Inflammatory macrophage treated with lipopolysaccharide for 1 hour (primary cell): ENCODE measurements at places on chromosomes 7 and 10.

DNA sequence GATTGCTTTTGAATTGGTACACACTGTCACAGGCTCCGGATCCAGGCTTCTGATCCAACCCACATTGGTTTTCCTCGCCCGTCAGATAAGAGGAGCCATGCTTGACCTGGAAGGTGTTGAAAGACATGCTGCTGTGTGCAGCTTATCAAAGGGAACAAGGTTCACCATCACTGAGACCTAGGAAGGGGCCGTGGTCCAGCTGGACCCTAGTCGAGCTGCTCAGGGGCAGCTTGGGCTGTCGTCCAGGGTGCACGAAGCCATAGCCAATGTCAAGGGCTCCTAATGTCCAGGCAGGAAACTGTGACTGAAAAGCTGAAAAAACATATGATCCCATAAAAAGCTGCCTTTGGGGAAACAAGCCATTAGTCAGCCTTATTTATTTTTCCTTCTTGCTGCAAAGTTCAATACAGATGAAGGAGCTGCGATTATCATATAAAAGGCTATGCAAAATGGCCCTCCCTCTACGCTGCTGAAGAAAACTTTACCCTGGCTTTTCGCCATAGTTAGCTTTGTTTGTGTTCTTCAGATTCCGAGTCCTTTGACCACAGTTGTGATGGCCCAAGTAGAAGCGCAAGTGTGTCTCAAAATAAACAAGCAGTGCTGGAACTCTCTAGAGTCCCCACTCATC lies 118.0 kb downstream of the CREB5 start:
- no peak for DNase-seq

DNA sequence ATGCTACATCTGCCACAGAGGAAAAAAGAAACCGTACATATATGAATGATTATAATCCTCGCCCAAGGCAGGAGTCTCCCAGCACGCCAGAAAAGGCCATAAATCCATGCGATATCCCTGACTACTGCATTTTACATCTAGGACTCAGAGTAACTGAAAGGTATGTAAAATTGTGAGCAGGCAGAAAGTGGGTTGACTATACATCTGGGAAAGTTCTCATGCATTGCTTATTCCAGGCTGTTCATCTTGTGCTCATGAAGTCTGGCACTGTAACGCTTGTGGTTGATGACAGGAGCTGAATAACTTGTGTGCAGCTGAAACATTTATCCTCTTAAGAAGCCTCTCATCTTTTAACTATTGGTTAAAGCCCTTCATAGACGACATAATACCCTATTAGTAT lies 193.4 kb upstream of the STEAP4 start:
- no peak for DNase-seq

GRCh38 chr7:130351791-130352090 lies 7.1 kb downstream of the CPA5 start:
- DNase-seq, result no peak

- peak; percentile 10 for DNase-seq
These were observed 68.6 kb downstream of the C7orf25 start for GRCh38 chr7:42843205-42843800.

GRCh38 chr10:84292502-84292901 lies 35.9 kb upstream of the CCSER2 start:
- no peak for DNase-seq

DNA sequence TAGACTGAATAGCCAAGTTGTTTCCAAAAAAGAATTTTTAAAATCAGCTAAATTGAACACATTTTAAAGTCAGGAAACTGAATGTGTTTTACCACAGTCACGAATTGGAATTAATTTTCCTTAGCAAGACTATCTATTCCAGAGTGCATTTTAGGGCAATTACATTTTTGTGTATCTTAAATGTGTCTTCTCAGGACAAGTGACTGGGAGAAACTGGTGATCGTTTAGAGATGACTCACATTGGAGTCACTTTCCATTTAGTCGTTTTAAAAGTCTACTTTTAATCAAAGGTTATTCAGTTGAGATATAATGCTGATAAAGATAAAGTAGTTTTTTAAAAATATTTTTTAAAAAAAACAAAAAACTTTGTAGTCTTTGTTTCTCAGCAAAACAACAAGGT lies 191.7 kb upstream of the SLC26A5 start:
- DNase-seq, result no peak

GRCh38 chr7:18861514-18862118 lies 255.8 kb downstream of the TWIST1 start:
- peak; percentile 77 for DNase-seq

DNA sequence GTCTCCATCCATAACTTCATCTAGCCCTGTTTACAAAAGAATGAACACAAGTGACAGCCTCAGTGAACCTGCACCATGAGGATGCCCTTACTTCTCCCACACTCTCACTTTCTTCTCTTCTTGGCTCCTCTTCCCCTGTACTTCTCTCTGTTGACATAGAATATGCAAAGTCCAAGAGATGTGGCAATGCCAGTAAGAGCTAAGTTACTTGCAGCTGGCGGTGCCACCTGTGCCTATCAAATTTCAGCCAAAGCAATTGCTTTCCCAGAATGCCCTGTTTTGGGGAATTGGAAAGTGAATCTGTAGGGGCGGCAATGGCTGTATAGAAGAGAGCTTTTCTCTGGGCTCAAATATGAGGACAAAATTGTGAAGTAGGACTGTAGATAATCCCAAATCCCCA lies 557.8 kb downstream of the AUTS2 start:
- DNase-seq, result no peak

- peak; percentile 62 for DNase-seq
These were observed 41.8 kb downstream of the CD36 start for GRCh38 chr7:80679921-80680907.

DNA sequence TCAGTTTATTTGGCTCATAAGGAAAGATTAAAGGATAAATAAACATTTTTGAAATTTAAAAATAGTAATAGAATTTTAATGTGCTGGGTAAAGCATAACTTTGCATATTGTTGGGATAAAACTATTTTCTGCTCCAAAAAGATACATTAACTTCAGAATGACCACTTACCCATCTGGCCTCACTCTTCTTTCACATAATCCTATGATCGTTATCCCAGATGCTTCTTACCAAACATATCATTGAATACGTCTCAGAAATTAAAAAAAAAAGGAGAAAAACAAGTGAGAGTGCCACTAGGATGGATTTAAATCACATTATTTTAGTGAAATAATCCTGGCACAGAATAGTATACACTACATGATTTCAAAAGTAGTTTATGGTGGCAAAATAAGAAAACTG lies 677.5 kb upstream of the ZWINT start:
- DNase-seq, result no peak

DNA sequence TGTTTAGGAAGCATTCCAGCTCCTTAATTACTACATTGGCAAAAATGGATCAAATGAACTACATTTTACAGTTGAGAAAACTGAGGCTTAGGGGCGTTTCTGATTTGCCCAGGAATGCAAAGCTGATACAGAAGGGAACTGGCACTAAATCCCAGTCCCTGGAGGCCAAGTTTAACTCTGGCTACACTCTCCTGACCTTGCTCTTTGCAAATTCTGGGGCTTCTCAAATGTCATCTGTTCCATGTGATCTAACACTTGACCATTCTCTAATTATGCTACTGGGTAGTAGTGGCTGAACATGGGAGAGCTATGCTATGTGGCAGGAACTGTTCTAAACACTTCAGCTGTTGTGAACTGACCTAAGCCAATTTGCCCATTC lies 11.3 kb upstream of the HABP2 start:
- DNase-seq, result no peak

DNA sequence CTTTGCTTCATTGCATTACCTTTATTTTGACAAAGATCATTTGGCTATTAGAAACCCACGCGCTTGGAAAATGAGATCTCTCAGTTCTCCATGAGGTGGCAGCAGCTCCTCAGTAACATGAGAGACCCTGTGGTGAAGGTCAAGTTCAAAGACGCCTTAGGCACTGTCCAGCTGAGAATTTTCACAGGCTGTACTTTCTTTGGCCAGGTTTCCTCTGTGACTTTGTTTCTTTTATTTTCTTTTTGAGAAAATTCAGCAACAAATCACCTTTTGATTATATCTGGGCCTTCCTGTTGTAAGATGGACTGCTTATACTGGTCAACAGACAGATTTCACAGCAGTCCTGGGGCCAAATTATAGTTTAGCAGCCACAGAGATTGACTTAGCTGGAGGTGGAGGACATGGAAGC lies 54.5 kb downstream of the RAB18 start:
- peak; percentile 47 for DNase-seq

GRCh38 chr10:66931340-66931948 lies 5.6 kb downstream of the LRRTM3 start:
- DNase-seq, result peak; percentile 58

- no peak for DNase-seq
These were observed 85.7 kb downstream of the GLI3 start for GRCh38 chr7:42151309-42151708.

DNA sequence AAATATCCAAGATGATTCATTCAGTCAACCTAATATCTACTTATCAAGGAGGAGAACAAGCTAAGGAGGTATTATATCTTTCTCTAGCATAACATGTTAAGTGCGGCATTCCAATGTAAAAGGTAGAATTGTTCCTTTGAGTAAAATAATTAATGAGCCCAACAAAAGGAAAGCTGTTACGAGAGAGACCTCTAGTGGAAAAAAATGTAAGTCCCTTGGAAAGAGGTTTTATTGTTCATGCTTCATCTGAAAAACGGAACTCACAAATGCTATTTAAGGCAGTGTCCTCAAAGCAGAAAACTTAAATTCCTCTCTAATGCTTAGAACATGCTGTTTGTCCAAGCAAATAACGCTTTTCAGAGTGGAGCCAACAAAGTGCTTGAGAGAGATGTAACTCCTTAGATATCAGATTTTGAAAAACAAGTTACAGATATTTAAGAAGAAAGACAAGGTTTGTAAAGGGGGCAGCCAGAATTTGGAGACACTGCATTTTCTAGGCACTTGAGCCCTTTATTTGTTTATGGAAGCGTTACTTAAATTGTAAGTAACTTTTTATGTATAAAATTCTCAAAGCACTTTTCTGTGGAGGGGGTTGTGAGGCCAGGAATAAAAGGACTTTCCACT lies 119.9 kb downstream of the TFEC start:
- DNase-seq, result peak; percentile 60

DNA sequence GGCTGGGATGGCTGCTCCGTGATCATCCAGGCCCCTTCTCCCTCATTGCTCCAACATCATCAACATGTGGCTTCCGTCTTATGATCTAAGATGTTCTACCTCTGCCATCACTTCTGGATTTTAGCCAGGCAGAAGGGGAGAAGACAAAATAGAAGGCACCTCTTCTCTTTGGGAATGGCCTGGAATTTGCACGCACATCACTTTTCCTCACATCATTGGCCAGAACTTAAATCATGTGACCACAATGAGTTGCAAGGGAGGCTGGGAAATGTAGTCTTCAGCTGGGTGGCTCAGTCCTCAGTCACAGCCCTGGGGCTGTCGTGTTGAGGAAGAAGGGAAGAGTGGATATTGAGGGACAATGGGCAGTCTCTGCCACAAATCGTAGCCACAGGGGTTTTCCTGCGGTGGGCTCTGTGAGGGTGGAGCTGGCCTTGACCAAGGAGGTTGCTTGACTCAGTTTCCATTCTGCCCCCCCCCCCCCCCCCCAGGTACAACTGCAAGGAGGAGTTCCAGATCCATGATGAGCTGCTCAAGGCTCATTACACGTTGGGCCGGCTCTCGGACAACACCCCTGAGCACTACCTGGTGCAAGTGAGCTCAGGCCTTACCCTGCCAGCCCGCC lies 50.3 kb downstream of the PALD1 start:
- DNase-seq, result peak; percentile 19

DNA sequence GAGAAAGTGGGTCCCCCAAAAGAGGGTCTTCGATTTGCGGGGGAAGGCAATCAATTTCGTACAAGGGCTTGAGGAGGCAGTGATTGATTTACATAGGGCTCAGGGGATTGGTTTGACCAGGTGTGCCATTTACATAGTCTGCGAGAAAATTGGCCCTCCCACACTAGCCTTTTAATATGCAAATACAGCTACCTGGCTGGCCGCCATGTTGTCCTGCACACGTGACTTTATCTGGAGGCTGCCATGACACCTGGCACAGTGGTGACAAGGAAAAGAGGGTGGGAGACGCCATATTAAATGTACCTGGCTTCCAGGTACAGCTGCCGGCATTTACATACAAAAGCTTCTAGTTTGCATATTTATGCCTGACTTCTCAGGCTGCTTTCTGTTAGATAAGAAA lies 1577.2 kb upstream of the LRRTM3 start:
- DNase-seq, result no peak

GRCh38 chr7:114821030-114821900 lies 100.6 kb upstream of the MDFIC start:
- no peak for DNase-seq

- DNase-seq, result no peak
These were observed 44.0 kb upstream of the COL13A1 start for GRCh38 chr10:69757553-69758309.

DNA sequence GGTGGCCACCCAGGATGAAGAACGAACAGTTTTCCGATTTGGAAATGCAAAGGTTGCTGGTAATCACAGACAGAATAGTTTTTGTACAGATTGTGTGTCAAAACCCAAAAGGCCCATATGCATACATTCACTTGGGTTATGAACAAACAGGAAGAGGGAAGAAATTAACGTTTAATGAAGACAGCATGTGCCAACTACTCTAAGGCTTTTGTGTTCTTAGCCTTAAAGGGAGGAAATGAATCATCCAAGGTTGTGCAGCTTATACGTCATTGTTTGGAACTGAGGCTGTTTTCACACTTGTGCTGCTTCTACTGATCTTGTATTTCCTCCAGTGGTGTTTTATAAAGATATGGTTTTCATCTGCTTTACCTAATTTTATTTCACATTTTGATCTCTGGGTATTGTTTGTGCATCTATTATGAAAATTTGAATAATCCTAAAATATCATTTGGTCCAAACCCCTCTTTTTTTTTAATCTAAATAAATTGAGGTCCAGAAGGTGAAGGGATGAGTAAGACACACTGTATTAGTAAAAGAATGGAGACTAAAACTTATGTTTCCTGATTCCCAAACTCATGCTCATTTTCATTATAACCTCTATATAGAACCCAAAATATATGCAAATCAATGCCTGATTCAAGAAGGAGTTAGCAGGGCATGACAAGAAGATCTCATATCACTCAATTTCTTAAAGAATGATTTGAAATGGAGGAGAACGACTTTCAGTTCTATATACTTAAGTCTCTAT lies 373.1 kb downstream of the THSD7A start:
- DNase-seq, result peak; percentile 12

DNA sequence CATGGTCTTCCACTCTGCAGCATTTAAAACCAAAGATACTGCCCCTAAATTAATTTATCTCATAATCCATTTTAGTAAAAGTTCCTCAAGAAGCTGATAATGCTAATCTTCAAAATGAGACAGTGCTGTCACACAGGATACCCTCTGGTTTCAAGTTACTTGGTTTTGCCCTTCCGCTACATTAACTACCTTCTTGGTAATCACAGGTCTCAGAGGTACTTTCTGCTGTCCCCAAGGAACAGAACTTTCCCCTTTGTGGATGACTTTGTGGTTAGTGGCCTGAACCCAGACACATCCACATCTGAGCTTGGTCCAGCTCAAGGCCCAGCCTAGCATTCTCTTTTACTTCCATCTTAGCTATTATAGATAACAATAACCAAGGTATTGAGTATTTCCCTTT lies 88.8 kb upstream of the TMEM26 start:
- no peak for DNase-seq

DNA sequence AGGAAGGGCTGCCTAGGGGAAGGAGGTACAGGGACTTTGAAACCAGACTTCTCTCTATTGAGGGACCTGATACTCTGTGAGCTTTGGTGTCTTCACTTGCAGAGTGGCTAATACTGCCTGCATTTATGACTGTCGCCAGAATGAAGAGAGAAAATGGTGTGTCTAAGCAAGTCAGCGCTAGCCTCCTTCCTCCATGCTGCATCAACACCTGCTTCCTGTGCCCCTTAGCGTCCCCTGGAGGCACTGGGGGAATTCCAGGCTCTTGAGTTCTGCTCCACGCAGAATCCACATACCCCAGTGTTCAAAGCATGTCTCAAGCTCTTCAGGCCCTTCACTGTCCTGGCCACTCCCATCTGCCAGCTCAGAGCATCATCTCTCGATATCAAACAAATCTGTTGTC lies 140.5 kb downstream of the PKD1L1 start:
- no peak for DNase-seq
